HS-5 (cell line): ENCODE measurements at places on chromosomes 3 and 15.

- DNase-seq = peak; percentile 45
These were observed 158.7 kb downstream of the USP13 start for GRCh38 chr3:179811321-179812095.

- DNase-seq = no peak
These were observed 626.8 kb downstream of the GRM7 start for GRCh38 chr3:7487763-7488162.

- DNase-seq = no peak
These were observed 844 bp downstream of the NR2F2 start for GRCh38 chr15:96331144-96331944.

GRCh38 chr15:93500155-93500554 is 411.1 kb upstream of the RGMA start:
- no peak for DNase-seq

DNA sequence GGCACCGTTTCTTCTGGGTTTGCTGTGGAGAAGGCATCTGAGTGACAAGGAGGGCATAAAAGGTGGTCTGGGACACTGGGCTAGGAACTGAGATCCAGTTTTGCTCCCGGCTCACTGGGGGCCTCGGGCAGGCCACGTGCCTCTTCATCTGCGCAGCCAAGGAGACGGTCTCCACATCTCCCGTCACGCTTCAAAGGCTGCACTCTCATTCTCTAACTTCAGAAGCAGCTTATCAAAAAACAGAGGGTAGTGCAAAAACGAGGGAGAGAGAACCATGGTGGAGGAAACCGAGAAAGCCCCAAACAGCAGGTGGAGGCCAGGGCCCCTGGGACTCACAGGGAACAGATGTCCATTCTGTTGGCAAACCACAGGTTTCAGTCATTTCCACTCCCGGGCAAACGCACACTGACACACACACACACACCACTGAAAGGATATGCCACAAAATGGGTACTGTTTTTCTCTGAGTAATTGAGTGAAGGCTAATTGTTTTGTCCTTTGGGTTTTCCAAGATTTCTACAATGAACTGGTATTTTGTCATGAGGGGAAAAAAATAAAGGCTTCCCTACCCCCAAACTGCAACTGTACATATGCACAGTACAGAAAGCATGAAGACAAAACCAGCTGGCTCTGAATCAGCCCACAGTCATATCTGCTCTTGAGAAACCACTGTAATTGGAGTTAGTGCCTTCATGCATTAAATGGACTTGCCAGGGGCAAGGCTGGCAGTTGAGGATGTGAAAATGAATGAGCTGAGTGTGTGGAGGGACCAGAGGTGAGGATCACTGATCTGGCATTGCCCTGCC is 71.9 kb downstream of the MGLL start:
- peak; percentile 96 for DNase-seq

GRCh38 chr3:132703733-132704132 is 18.5 kb downstream of the NPHP3 start:
- DNase-seq = no peak

DNA sequence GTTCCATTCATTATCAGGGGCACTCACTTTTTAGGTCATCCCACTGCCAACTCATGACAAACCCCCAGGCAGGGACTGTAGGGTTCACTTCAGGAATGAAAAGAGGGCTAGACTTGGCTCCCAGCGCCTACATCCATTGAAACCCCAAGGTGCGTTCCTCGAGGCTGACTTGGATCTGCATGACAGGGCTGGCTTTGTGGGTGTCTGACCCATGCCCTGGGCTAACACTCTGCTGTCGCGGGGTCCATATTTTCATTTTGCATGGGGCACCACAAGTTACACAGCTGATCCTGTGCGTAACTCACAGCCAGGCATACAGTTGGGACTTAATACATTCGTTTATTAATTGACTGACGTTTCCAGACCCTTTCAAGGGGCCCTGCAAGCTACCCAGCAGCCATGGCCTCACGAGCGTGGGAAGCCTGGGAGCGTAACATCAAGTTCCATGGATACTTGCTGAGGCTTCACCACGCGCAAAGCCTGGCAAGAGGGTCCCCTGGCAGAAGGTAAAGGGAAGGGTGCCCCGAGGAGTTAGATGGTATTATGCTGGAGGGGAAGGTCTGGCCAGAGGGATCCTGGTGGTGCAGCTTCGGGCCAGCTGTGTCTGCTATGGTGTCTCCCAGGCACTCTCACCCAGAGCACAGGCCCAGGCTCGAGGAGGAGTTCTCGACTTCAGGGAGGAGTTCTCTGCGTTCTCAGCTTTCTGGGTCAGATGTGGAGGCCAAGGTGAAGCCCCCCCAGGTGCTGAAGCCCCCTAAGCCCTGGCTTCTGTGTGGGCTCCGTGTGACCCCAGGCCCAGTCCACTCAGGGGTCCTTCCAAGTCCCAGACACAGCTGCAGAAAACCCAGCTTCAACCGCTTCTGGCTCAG is 85.4 kb downstream of the ADAMTS17 start:
- DNase-seq = no peak

DNA sequence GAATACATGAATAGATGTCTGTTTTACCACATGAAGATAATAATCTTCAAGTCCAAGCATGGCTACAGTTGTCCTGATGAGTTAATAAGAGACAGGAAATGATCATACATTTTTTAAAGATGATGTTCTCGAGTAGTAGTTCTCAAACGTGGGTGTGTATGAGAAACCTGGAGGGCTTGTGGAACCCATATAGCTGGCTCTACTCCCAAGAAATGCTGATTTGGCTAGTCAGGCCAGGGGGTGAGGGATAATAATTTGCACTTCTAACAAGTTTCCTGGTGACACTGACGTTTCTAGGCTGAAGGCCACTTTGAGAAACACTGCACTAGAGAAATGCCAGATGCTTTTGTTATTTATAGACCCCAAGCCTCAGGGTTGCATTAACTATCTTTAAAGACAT is 37.0 kb downstream of the ROPN1B start:
- peak; percentile 53 for DNase-seq

GRCh38 chr3:188931531-188931930 is 240.2 kb upstream of the TPRG1 start:
- DNase-seq = no peak

GRCh38 chr3:15215996-15216395 is 9.9 kb downstream of the CAPN7 start:
- DNase-seq = no peak

DNA sequence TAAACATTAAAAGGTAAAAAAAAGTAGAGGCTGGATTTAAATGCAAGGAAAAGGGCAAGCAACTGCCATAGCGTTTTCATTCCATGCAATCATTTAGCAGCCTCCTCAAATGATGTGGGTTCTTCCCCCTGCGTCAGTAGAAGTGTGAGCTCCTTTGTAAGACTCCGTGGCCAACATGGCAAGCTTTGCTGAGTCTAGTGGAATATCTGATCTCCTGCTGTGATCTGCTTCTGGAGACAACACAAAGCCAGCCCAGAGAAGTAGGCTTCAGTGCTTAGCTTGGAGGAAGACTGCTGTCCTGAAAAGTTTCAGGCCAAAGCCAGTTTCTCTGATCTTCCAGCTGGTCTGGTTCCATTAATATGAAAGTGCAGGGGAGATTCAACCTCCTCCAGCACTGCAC is 70.4 kb downstream of the ARPP21 start:
- no peak for DNase-seq

DNA sequence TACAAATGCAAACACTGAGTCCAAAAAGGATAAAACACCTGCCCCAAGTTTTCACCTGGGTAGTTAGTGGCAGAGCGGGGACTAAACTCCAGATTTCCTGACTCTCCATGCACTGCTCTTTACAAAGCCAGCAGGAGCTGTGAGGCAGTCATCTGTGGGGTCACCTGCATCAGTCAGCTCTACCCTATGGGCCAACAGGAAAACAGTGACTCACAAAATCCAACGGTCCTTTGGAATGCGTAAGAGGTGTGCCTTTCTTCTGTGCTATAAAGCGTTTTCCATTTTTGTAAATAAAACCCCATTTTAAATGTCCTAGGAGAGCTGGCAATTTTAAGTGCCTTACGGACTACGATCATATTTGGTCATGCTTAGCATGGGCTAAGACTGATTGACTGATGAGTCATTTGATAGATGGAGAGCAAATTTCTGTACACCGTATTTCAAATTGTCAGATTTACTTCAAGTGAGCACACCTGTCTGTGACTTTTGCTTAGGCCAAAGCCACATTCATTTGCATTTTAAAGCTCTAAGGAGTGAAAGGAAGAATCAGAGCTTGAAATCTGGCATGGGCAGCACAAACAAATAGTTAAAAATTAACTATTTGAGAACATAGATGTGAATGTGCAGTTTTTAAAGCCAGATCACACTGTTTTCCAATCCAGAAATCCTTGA is 4.4 kb upstream of the COL8A1 start:
- DNase-seq = no peak

DNA sequence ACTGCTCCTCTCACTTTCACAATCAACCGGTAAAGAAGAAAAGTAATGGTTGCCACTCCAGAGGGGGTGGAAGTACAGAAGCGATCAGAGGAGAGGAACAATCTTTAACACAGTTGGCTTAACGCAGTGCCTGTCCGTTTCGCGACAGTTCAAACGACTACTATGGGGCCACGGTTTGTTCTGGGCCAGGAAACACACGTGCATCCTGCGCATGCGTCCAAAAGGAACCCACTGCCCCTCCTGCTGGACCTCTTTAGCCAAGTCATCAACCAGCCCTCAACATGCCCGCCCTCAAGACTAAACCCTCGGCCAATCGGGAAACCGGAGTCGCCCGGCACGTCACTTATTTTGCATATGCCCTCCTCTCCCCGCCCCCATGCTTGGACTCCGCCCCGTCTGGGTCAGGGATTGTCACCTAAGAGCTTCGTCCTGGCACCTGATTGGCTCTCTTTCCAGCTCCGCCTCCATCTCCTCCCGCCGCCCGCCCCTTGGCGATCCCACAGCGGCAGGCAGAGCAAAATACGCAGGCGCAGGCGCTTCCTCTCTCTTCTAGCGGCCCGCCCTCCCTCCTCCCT is 345 bp upstream of the CDV3 start:
- peak; percentile 100 for DNase-seq

- no peak for DNase-seq
These were observed 17.8 kb upstream of the CP start for GRCh38 chr3:149239357-149239936.

- DNase-seq = no peak
These were observed 25.6 kb downstream of the CEP63 start for GRCh38 chr3:134511500-134511899.

- no peak for DNase-seq
These were observed 49.4 kb upstream of the ITGA11 start for GRCh38 chr15:68481321-68481720.

- DNase-seq = no peak
These were observed 20.8 kb downstream of the TCF12 start for GRCh38 chr15:56939257-56939656.

DNA sequence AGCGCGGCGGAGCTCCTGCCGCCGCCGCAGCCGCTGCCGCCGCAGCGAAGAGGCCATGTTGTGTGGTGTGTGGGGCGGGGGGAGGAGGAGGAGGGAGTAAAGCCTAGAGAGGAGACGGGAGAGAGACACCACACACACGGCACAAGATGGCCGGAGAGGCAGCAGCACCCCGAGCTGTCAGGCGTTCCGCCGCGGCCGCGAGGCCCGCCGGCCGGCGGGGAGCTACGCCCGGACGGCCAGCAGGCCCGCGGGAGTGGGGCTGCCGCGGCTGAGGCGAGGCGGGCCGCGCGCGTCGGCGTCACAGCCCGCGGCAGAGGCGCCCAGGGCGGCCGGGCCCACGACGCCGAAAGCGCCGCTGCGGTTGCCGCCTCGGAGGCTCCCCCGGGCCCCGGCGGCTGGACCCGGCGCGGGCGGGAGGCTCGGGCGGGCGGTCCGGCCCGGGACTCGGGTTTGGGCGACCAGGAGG is 17.4 kb upstream of the CHD2 start:
- DNase-seq = no peak

DNA sequence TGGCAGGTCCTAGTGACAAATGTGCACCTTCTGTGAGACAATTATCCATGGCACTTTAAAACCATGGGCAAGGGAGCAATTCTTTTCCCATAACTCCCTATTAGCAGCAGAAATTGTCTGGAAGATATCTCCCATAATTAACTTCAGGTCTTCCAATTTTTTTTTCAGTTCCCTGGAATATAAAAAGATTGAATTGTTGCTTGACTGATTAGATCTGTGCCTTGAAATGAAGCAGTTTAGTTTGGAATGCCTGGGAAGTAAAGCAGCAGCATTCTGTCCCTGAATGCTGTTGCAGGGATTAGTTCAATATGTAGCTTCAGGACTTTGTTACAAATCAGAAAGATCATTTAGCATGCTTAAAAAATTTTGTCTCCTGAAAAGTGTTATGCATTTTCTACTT is 137.0 kb upstream of the GOLGA6L4 start:
- DNase-seq = no peak

- DNase-seq = no peak
These were observed 418.1 kb downstream of the EPHA6 start for GRCh38 chr3:97232393-97233034.

GRCh38 chr3:157824281-157824680 is 281.9 kb downstream of the SHOX2 start:
- DNase-seq = no peak

- no peak for DNase-seq
These were observed 57.2 kb upstream of the HEG1 start for GRCh38 chr3:125112981-125113380.

DNA sequence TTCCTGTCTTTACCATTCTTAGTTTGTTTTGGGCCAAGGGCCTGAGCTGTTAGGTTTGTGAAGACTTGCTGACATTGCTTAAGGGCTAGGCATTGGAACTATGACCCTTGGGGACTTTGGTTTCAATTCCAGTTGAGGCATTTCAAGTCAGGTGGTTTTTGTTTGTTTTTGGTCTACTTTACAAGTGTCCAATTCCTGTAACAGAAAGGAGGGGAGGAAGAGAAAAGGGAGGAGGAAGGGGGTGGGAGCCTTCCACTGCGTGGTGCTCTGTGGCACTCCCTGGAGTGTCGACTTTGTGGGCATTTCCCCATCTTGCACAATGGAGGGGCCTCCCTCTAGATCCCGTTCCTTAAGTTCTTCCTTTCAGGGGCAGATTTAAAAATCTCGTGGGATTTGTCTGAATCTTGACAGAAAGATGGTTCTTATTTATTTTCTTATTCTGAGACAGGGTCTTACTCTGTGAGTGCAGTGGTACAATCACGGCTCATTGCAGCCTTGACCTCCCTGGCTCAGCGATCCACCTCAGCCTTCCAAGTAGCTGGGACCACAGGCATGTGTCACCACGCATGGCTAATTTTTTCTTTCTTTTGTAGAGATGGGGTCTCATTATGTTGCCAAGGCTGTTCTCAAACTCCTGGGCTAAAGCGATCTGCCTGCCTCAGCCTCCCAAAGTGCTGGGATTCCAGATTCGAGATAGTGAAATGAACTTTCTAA is 59.5 kb upstream of the RYK start:
- DNase-seq = no peak

GRCh38 chr3:71061581-71061980 is 521.9 kb downstream of the FOXP1 start:
- DNase-seq = no peak

DNA sequence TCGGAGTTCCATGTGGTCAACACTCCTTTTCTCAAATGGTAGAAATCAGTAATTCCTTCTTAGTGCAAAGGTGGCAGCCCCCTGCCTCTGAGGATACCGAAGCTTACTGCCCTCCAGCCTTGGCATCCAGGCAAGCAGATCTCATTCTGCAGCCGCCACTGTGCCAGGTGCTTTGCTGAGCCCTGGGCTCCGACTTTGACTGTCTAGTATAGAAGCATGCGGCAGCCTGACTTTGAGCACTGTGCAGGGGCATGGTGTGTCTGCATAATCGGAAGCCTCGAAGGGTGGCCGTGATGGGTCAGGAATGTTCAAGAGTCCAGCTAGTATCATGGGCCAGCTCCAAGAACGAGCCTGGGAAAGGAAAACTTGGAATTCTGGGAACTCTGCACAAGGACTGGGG is 39.7 kb downstream of the ABTB1 start:
- no peak for DNase-seq
